ENCODE measurements at places on chromosomes 12 and 14.

DNA sequence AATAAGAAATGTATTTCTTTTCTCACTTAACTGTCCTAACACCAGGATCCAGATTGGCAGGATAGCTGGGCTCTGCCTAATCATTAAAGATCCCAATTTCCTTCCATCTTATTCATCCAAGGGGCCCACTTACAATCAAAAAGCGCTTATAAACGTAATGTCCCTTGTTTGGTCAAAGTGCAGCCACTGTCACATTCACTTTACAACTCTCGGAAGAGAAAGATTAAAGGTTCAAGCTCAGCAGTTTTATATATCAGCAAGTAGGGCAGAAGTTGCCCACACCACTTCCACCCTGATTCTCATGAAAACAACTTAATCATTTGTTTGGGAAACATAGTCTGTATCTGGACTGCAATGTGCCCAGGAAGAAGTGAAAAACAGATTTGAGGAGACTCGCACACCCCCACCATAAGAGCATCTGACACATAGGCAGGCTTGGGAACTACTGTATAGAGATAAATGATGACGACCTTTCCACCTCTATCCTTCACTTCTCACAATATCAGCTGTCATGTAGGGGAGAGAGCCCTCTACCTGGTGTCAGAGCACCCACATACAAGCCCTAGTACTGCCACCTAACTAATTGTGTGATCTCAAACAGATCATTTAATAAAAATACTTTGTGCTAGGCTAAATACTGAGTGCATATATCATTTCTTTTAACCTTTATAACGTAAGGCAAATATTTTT lies 80.8 kb downstream of the CAPZA3 start:
- DNase-seq: no peak

DNA sequence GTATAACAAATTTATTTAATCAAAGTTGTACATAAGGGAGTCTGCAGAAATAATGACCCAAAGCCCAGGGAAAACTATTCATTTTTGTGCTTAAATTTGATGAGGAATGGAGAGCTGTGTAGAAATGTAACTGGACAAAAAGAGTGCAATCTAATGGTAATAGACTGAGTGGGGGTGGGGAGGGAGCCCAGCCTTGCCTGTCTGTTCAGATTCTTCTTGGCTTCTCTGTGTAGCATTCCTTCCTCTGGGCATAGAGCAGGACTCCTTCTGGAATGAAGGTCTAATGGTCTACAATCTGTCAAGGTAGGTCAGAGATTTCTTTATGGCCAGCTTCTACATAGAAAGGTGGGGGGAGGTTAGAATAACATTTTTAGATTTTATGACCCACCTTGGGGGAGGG lies 126.1 kb downstream of the SYT10 start:
- no peak for DNase-seq

DNA sequence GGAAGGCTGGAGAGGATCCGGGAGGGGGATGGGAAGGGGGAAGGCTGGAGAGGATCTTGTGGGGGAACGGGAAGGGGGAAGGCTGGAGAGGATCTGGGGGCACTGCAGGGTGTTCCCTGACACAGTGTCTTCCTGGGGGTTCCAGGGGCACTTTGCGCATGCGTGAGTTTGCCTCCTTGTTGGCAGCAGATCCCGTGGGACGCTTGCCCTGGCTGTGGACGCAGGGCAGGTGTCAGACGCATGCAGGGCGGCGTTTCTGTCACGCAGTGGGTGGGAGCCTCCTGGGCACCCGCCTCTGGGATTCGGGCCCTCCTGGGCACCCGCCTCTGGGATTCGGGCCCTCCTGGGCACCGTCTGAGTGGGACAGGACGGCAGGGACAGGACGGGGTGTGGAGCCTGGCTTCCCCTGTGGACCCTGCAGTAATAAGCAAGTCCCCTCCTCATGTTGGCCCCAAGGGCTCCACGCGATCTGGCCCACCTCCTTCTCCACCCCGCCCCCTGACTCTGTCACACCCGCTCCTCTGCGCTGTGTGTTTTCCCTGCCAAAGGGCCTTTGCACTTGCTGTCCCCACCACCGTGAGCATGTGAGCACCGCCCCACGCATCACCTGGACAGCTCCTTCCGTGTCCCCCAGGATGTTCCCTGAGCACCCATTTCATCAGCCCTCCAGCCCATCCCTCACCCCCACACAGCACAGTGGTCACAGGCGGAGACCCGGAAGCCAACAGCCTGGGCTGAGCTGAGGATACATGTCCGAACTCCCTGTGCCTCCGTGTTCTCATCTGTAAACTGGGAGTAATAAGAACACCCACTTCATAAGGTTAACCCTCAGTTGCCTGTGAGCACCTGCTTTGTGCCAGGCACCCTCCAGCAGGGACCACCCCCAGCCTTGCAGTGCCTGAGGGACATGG lies 4.4 kb downstream of the MMP17 start:
- peak; percentile 63 for DNase-seq

DNA sequence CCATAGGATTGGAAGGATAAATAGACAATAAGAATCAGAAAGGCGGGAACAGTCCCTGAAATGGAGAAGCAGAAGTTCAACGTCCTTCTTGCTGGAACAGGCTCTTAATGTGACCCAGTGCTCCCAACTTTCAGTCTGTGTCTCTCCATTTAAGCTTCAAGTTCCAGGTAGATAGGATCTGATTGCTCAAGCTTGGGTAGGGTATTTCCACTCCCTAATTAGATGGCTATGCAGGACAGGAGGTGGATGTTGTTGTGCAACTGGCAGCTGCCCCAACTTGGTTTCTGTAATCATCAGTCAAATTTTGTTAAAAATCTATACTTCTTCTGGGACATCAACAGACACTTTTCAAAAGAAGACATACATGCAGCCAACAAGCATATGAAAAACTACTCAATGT lies 266.2 kb downstream of the C12orf75 start:
- DNase-seq: no peak

DNA sequence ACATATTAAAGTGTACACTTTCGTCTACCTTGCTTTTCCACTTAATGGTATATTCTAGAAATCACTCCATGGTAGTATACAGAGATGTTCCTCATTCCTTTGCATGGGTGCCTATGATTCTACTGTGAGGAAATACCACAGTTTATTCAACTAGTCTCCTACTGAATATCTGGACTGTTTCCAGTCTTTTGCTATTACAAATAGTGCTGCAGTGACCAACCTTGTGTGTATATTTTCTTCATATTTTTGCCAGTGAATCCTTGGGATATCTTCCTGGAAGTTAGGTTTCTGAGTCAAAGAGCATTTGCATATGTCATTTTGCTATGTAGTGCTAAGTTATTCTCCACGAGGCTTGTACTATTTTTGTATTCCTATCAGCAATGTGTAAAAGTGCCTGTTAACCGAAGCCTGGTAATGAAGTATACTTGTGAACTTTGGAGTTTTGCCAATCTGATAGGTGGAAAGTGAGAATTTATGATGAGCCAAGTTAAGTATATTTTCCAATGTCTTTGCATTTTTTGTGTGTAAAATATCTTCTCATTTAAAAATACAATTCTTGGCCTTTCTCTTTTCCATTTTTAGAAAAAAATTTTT lies 31.3 kb upstream of the TMEM263 start:
- no peak for DNase-seq

- no peak for DNase-seq
These were observed 153.3 kb downstream of the NTF3 start for GRCh38 chr12:5585178-5585577.

GRCh38 chr12:75868501-75868900 lies 163.1 kb downstream of the PHLDA1 start:
- peak; percentile 28 for DNase-seq
